T47D (cell line): ENCODE measurements at places on chromosomes 12 and 14.

GRCh38 chr12:53120685-53121525 is 17.6 kb downstream of the SOAT2 start:
- no peak for DNase-seq

DNA sequence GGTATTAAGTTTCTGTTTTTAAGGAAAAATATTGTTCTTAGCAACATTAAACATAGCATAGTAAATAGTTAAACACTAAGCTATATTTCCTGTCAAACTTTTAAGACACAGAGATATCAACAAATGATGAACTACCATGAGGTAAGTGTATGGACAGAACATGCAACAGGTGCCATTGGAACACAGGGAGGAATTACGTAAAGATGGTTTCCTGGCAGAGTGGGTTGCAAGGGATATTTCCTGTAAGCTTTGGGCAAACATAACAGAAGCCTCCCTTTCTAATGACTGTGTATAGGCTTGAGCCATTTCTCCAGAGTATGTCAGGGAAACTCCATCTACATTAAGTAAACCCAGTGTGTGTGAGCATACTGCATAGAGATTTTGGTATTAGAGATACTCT is 31.7 kb upstream of the HELB start:
- DNase-seq: no peak

DNA sequence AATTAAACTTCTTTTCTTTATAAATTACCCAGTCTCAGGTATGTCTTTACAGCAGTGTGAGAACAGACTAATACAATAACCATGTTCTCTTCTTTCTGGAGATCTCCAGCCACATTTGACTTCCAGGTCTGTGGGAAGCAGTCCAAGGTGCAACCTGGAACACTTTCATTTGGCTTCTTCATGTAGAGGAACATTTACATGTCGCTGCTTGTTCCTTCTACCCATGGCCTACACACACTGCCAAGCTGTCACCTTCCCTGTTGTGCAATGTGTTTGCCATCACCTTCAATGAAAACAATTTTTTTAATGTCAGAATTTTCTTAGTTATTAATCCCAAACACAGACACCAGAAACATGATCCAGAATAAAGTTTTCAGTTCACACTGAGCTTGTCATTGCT is 104.7 kb downstream of the PRKCH start:
- no peak for DNase-seq

- no peak for DNase-seq
These were observed 61.6 kb upstream of the KTN1 start for GRCh38 chr14:55518391-55518790.

DNA sequence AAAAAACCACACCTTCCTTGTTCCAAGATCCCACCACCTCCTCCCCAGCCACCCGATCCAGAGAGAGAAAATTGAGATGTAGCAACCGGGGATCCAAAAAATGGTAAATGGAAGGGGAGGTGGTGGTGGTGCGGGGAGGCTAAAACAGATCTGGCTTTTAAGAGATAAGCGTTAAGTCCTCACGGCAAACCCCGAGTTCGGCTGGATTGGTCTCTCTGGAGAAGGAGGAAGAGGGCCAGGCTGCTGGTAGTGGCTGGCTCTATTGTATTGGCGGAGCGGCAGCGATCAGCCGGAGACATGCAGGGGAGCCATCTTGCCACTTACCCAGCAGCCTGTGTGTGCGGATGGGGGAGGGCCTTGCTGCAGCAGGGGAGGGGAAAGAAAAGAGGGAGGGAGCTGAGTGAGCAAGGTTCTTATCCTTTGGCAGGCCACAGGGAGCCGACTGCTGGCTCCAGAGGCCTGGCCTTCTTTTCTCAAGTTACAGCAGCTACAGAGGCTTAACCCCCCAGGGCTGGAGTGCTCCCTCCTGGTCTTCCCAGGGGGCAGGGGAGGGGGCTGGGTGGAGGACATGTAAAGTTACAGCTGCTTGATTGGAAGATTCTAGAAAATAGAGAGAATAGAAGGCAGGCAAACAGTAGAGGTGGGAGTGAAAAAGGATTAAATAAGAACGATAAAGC is 14.1 kb upstream of the CDH24 start:
- DNase-seq: peak; percentile 88

GRCh38 chr12:27619308-27619707 is 76.9 kb upstream of the REP15 start:
- DNase-seq: no peak

GRCh38 chr12:121915841-121916321 is 2.5 kb upstream of the CFAP251 start:
- DNase-seq: no peak

DNA sequence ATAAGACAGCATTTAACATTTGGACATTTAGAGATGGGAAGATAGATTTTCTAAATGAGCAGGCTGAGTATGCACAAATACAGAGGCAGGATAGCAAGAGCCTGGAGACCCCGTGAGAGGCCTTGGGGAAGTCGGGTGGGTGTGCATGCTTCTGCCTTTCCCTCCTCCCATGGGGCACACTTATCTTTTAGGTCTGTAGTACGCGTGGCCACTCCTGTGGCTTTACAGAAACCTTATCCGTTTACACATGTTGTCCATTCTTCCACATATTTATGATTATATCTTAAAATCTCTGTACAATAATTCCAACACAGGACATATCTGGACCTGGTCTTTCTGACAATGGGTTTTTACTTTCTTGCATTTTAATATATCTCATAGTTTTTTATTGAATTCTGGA is 33.6 kb downstream of the GYS2 start:
- no peak for DNase-seq

GRCh38 chr12:50441763-50442162 is 41.1 kb downstream of the LARP4 start:
- no peak for DNase-seq

DNA sequence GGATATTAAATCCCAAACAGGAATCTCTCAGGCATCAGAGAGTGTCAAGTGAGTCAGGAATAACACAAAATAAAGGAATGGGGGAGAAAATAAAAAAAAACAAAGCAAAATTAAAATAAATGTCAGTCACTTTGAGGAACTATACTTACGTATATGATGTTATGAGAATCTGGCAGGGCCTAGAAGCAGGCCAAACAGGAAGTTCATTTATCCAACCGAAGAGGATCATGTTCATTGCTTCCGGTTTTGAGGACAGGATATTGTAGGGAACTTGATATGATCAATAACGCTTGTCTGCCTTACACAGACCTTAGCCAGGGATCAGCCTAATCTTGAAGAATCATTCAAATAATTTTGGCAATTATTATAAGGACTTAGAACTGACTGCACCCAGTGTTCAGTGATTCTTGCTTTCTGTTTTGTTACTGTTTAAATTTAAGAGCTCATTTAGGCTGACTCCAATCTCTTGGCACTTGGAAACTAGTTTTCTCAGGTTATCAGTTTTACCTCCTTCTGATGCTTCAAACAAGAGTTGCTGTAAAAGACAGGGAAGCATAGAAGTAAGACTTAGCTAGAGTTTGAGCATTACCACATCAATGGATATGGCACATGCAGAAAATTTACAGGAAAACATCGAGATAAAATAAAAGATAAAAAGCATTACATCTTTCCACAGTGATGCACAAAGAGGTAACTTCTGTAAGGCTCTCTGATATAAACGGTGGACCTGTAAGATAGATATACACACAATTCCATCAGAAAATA is 53.4 kb downstream of the ZFC3H1 start:
- no peak for DNase-seq

DNA sequence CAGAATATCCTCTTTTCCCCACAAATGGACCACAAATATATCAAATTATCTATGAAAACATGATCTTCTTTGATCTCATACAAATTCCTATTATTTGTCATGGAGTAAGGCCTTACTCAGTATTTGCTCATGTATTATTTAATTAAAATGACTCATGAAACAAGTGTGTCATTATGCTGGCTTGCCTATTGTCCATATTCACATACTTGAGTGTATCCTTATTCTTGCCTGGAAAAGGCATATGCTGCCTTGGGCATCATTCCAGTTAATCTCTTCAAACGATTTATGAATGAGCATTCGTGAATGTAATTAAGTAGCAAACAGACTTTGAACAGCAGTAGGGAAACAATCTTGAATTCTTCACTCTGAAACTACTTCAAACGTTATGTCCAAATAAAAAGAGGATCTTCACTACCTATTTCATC is 22.6 kb upstream of the SNRPF start:
- DNase-seq: peak; percentile 55

DNA sequence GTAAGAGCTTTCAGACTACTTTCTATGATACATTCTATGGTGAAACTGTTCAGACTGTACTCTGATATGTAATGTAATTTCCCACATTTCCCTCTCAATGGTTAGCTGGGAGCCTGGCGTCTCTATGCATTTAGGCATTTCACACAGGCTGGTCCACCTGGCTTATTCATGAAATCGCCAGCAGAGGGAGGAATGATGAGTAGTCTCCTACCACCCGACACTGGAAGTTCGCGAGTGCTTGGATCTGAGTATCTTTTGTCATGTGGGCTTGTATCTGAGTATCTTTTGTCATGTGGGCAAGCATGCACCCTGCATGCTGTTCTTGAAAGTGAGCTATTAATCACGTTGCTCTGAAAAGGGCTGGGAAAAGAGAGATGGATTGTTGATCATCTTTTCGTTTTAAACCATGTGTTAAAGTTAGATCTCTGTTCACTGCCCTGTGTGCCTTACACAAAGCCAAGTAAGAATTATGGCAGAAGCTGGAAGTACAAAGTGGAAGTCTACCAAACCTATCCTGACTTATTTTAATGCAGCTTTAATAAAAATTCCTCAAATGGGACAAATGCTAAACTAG is 235.0 kb downstream of the ATP23 start:
- peak; percentile 81 for DNase-seq

DNA sequence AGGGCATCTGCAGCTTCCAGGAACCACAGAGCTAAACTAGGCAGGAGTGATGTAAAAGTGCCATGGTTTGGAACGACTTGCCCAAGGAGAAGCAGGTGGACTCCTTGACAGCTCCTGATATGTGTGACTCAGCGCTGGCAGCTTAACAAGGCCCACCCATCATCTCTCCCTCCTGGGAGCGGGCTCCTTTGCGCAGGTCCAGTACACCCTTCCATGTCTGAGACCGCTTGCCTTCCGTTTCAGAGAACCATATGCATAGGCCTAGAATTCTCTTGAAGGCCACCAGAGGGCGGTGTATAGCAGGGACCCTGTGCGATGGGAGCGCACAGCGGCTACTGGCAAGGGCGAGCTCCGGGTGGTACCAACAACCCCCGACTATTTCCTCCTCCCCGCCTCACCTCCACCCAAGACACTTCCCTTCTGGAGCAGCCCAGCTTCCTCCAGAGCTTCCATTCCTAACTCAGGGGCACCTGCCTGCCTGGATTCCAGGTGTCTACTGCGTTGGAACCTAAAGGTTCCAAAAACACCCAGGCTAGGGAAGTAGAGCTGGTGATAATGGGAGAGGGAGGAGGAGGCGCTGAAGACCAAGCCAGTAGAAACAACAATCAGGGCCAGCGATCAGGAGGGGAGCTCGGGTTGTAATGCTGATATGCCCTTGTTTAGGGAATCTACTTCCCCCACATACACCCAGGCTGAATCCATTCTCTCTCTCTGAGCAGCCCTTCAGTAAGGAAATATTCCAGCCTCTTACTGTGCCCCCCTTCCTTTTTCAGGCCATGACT is 6.3 kb downstream of the DHH start:
- peak; percentile 86 for DNase-seq

DNA sequence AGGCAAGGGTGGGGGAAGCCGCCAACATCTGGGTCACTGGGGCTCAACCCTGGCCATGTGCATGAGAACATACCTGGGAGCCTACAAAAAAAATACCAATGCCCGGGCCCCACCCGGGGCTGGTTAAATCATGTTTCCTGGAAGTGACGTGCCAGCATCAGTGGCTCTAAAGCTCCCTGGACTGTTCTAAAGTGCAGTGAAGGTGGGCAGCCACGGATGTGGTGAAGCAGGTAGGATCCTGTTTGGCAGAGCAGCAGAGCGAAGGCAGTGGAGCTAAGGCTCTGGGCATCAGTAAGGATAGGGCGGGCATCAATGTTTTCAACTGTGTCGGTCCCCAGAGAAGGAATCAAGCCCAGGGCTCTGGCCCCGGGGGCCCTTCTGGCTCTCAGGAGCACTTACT is 525 bp upstream of the GPR68 start:
- DNase-seq: no peak

- DNase-seq: no peak
These were observed 171.0 kb downstream of the BTG1 start for GRCh38 chr12:91974541-91975085.

DNA sequence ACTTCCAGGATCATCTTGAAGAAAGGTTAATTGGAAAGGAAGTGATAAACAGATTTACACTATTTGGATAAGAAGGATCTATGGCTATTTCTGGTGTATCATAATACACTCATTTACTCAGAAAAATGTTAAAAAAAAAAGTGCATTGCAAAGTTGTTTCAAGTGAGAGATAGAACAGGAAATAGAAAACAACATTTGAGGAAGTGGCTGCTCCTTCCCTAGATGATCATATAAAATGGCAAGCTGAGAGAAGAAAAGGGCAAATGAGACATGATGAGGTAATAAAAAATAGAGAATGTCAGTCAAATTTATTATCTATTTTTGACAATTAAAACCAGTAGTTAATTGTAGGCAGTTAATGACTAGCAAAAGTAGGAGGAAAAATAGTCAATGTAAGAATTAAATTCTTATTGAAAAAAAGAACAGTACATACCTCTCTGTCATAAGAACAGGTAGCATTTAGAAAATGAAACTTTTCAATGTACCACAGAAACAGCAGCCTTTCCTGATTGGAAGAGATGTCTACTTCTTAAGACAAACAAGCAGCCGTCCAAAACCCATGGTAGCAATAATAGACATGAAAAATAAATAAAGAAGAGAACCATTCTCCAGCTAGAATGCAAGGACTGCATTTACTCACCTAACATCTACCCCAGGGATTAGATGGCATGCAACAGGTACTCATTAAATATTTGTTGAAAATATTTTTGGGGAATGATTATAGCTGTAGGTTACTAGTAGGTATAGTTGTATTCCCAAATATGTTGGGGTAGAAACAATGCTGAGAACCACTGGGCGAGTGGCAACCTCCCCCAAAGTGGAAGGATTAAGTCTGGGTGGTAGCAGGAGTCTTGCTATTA is 63.9 kb upstream of the GRIP1 start:
- DNase-seq: no peak

DNA sequence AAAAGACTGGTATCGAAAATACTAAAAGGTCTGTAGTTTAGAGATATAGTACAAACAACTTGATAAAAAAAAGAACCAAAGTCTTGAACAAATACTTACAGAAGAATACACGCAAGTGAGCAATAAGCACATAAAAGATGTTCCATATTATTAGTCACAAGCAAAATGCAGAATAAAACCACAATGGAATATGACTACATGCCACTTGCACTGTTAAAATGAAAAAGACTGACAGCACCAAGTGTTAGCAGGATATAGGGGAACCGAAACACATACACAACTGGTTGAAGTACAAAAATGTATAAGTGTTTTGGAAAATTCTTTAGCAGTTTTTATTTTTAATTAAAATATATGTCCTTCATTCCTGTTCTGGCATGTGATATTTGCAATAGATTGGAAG is 3.6 kb downstream of the CLEC2A start:
- DNase-seq: no peak
